ENCODE measurements at places on chromosomes 12 and 14.

GRCh38 chr14:70943838-70944237 lies 36.6 kb downstream of the PCNX1 start:
- DNase-seq: no peak

- no peak for DNase-seq
Measured at GRCh38 chr12:107169200-107169599, 75.9 kb upstream of the CRY1 start.

DNA sequence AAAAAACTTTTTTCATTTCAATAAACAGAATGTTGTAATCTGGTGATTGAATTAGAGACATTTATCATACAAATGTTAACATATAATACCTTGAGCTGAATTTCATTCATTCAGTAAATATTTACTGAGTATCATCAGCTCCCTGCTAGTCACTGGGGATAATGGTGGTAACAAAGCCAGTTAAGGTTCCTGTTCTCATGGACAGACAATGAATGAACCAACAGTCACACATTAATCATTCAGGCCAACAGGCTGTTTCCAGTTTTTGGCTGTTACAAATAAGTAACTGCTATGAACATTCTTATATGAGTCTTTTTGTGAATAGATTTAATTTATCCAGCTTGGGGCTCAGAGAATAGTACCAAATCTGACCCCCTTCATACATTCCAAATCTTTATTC lies 13.5 kb downstream of the EXD2 start:
- DNase-seq: no peak

DNA sequence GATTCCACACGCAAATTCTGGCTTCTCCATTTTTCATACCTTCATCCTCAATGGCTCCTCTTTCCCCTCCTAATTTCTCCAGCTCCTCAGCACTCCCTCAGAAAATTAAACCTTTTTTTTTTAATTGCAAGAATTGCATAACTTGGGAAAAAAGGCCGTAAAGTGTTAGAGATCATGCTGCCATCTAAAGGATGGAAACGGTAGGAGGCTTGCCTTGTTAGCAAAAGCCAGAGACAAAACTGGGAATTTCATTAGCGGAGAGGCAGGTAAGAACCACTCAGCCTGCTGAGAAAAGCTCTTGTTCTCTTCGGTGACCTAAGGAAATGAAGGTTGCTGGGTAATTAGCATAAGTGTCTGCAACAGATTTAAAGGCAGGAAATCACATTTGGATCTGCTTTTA lies 204.3 kb downstream of the AEBP2 start:
- peak; percentile 11 for DNase-seq

DNA sequence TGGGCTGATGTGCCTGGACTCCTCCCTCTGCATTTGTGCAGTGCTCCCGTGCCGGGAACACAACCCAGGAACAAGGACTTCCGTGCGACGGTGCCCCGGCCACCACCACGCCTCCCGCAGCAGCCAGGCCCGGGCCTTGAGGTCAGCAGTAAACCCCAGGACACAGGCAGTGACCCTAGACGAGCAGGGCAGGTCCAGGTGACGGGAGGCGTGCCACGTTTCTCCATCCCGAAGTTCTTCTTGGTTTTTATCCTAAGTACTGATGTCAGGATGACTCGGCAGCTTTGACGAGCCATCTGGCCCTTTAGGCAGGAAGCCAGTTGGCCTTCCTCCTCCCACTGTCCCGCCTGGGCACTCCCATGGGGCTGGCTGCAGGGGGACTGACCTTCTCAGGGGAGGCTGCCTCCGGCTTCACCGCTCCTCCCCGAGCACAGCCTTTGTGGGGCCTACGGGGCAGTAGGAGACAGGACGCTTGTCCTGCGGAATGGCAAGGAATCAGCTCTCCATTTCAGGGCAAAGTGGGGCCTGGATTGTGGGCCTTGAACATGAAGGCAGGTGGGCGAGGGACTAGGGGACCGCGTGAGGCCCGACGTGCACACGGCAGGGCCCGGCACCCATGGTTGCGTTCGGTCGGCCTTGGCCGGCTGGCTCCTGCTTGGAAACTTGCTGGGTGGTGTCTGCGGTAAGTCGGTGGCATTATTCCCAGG lies 94.1 kb downstream of the FBXL14 start:
- DNase-seq: peak; percentile 27

GRCh38 chr12:130672089-130672820 lies 43.8 kb downstream of the RIMBP2 start:
- DNase-seq: no peak

DNA sequence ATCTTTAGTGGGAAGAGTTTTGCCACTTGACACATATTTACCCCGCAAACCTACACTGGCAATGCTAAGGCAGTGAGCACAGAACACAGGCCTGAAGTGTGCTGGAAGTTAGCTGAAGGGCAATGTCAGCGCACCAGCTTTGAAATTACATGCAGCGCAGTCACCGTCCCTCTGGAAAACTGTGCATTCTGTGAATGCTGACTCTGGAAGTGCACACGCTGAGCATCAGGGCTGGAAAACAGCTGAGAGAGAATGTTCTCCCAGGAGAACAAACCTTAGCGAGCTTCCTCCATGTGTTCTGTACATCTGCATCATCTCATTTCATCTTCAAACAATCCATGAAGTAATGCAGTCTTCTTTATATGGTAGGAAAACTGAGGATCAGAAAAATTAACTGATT lies 448.2 kb downstream of the NRXN3 start:
- DNase-seq: no peak

DNA sequence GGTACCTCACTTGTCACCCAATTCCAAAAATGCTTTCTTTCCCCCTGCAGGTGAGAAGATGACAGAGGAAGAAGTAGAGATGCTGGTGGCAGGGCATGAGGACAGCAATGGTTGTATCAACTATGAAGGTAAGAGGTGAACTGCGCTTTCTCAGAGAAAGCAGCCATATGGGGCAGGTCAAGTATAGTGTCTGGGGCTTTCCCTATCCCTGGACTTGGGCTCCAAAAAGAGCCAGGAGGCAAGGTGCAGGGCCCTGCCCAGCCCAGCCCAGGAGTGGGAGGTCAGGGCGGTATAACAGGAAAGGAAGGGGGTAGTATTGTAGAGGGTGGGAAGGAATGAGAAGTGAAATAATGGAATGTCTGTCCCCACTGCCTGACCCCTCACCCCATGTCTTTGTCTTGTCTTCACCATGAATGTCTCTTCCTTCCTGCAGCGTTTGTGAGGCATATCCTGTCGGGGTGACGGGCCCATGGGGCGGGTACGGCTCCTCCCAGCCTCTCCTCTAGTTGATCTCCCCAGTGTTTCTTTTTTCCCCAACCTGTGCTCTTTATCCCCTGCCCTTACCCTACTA lies 2.1 kb downstream of the MYL6 start:
- no peak for DNase-seq

GRCh38 chr14:87785897-87786296 lies 207.1 kb downstream of the GALC start:
- DNase-seq: no peak

DNA sequence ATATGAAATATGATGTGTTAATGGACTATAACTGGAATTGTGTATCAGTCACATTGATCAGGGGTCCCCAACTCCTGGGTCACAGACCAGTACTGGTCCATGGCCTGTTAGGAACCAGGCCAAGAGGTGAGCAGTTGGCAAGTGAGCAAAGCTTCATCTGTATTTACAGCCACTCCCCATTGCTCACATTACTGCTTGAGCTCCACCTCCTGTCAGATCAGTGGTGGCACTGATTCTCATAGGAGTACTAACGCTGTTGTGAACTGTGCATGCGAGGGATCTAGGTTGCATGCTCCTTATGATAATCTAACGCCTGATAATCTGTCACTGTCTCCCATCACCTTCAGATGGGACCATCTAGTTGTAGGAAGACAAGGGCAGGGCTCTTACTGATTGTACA lies 72.3 kb downstream of the CDK17 start:
- no peak for DNase-seq

DNA sequence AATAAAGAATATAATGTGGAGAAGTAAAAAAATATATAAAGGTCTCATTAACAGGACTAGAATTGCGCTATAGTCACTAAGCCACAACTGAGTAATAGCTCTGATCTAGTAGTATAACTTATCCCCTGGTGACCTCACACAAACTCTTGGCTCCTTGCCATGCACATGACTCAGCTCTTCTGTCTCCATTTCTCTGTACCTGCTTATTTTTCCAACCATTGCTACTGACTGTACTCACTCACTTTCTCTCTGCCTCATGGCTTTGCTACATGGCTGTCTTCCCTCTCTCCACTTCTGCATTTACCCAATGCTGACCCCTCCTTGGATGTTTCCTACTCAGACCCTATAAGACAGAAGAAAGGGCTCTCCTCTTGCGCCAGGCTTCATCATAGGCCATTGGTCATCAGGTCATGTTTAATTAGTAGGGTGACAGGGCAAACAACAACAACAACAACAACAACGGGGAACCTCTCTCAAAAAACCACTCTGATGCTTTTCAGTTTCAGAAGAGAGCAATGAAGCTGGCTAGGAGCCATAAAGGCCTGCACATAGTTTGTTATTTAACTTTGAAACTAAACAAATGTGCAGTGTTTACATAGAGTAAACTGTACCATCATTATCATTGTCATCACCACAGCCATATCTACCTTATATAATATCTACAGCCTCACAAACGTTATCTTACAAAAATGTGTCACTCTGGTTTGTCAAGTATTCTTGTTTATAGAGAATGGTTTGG lies 25.6 kb upstream of the KRAS start:
- peak; percentile 49 for DNase-seq

- no peak for DNase-seq
Measured at GRCh38 chr12:103547376-103547775, 39.7 kb upstream of the STAB2 start.

- DNase-seq: no peak
Measured at GRCh38 chr14:37844614-37845013, 249.2 kb downstream of the TTC6 start.

GRCh38 chr14:75522224-75522982 lies at the start of gene BATF:
BATF (plus strand) TSS chr14:75522469; CDS start chr14:75522683, 214 bp downstream.
- DNase-seq: no peak

DNA sequence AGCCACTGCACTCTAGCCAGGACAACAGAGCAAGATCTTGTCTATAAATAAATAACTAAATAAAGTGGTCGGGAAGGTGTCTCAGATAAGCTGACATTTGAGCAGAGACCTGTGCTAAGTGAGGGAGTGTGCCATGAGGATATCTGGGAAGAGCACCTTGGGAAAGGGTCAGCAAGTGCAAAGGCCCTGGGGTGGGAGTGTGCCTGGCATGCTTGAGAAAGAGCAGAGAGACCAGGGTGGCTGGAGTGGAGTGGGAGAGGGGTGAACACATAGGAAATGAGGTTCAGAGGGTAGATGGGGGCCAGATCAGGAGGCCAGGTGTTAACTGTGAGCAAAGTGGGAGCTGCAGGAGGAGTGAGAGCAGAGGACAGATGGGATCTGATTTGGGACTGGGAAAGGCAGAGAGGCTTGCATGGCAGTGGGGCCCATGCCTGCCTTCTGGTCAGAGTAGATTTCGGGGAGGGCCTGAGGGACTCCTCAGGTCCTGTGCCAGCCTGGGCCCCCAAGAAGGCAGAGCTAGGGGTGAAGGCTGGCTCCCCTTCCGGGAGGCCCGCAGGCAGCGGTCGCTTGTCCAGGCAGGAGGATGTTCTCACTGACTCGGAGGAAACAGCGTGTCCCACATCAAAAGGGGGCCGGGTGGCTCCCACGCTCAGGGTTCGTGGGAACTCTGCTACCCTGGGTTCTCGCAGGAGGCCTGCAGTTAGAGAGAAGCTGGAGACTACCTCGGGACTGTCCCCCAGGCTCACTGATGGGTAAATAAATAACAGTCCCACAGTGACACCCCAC lies 32.6 kb downstream of the DTX1 start:
- DNase-seq: no peak

GRCh38 chr12:98062464-98063245 lies 452.7 kb upstream of the TMPO start:
- no peak for DNase-seq

DNA sequence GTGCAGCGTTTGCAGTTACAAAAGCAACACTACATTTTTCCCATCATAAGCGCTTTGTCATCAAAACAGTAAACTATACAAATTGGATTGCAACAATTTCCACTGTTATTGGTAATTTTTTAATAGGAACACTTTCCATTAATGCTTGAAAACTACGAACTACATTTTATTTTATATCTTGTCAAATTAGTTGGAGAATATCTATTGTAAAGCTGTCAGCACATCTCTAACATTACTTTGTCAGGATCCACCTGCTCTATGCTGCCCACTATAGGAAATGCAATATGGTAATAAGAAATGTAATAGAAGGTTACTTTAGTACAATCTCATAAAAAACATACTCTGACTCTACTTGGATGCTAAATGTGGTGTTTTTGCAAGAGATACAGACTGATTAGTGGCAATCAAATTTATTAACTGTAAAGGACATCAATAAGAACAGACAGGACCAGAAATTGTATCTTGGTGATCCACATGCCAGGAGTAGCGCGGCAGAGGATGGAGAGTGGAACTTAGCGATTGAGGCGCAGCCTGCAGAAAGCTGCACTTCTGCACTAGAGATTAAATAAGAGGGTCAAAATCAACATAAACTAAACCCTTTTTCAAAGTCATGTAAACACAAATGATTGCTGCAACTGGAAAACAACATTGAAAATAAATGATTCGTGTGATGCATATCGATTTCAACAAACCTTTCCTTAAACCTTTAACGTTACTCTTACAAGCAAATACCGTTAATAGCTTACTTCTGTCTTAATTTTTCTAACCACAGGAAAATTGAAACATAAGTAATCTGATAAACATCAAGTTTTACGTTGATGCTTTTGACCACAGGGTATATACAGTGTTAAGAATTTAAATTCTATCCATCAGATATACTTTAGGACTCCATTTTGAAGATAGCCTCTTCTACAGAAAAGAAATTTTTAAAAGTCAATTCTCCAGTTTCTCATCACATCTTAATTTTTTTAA lies 3.6 kb upstream of the ARID2 start:
- no peak for DNase-seq

DNA sequence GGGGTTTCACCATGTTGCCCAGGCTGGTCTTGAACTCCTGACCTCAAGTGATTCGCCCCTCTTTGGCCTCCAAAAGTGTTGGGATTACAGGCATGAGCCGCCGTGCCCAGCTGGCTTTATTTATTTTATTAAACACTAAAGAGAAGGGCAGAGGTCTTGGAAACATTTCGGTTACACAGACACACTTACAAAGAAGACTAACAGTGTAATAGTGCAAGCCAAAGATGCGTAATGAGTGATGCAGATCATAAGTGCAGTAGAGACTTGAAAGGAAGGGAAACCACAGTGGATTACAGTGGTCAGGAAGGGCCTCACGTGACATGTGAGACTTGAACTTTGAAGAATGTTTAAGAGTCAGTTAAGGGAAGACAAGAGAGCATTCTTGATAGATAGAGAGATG lies 33.9 kb upstream of the CDK17 start:
- no peak for DNase-seq

DNA sequence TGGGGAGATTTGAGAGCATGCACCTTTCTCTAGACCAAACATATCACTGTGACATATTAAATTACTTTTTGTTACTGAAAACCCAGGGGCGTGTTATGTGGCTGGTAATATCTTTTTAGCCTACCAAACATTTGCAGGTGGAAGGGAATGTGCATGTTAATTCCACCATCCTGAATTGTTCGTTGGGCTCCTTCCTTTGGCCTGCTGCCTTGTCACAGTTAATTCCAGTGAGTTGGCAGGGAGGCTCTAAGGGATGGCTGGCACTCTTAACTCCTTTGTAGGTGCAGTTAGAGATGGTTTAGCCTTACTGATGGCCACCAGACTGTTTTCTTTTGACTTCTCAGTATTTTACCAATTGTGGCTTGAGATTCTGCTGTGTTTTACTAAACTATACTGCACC lies 64.5 kb downstream of the DIP2B start:
- DNase-seq: no peak

Measured in AG09319 (cell line).